ENCODE measurements at places on chromosomes 3 and 15.
A peak's percentile ranks its signal among the peaks of the same experiment; 100 is the strongest.

DNA sequence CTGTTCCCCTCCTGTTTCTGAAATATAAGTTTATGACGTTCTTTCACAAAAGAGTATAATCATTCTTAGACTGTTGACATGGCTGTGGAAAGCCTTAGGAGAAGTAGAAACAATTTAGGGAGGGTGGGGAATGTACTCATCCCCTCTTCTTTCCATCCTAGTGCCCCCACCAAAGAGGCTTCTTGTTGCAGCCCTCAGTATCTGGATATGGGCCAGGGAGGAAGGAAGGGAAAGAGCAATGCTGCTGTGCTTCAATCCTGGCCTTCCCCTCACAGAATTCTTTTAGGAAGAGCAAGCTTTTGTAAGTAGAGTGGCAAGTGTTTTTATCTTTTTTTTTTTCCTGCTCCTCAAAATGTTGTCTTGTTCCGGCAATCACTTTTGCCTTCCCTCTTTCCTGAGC lies 1.7 kb downstream of the INAFM2 start:
- no peak for DNase-seq

DNA sequence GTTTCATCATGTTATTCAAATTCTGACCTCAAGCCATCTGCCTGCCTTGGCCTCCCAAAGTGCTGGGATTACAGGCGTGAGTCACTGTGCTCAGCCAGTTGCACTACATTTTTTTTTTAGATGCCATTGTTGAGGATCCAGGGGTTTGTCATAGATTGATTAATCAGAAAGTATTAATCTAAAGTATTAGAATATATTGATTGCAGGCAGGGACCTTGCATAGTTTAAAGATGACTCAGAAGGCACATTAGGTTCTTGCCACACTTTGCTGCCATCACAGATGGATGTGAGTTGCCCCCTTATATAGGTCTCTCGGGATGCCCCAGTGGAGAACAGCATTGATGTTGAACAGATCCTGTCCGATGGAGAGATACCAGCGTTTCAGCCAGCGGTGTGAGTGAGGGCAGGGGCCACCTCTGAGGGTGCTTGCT lies 41.1 kb downstream of the IGF1R start:
- DNase-seq, result peak; percentile 84

DNA sequence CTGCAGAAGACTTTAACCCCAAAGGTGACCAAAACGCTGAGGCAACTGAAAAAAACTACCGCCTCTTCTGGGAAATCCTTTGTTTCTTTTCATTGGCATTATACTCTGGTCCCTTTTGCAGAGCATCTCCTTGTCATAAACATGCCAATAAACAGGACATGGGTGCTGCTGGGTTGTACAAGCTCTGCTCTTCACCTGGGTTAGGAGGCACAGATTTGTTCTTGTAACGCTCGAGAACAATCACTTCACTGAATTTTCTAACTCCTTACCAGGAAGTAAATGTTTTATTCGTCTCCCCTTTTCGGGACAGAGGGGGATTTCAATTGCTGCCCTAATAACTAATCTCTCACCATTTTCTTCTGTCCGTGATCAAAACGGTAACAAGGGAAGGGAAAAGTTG lies 1.3 kb downstream of the PLCH1 start:
- no peak for DNase-seq

GRCh38 chr3:168431491-168431890 lies 335.8 kb upstream of the GOLIM4 start:
- DNase-seq, result no peak

DNA sequence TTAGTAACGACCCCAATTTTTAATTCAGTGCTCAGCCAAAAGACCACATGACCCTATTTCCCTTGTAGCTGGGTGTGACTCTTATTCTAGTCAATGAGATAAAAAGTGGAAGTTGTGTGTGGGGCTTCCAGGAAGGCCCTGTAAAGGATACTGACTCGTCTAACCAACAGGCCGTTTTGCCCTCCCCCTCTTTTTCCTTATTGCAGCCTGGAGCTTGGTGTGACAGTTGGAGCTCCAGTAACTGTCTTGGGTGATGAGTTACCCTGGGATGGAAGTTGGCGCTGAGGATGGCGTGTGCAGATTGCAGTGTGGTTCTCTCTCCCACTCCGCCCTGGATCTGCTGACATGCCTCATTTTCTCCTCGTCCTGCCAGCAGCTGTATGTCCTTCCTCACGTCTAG lies 209.3 kb upstream of the PROK2 start:
- DNase-seq, result no peak

DNA sequence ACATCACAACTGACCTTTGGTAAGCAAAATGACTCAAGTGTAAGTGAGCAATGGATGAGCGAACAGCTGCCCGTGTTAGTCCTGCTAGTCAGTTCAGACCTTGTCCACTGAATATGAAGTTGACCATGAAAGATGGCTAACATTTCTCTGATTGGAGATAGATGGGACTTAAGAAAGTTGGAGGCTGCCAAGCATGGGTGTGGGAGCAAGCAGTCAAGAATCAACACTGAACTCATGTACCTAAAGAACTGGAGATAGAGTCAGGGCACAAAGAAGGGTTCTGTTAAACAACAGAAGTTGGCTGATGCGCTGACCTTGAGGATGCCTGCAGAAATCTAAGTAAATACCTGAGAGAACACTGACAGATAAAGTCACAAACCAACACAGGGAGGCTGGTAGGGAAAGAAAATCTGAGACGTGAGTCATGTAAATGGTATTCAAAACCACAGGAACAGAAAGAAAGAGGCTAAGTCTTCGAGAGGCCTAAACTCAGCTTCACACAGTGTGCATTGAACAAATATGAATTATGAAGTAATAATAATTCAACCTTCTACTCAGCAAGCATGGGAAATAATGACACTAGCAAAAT lies 30.7 kb upstream of the ANPEP start:
- no peak for DNase-seq

DNA sequence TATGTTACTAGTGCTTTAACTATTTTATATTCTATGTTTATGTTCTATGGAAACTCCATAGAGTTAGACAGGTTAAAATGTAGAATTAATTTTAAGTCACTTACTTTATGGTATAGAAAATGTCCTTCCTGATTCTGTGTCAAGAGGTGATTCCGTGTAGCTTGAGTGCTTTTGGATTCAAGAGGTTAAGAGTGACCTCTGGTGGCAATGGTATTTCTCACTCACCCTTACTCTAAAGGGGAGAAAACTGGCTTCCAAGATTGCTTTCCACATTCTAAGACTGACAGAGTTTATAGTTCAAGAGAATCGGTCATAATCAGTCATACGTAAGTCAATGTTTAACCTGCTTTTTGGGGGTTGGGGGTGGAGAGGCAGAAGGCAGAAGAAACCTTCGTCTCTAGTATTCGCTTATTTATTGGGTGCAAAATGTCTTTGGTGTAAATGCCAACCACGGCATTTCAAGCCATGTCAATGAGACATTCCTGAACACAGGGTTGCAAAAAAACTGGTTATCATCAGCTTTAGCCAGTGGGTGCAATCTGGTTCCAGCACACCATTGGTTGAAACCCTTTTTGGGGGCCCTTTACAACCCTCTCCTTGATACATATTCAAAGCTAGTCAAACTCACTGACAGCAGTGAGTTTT lies 92.0 kb upstream of the VGLL3 start:
- peak; percentile 29 for DNase-seq

GRCh38 chr3:172202797-172203196 lies 163.4 kb downstream of the FNDC3B start:
- DNase-seq, result no peak

DNA sequence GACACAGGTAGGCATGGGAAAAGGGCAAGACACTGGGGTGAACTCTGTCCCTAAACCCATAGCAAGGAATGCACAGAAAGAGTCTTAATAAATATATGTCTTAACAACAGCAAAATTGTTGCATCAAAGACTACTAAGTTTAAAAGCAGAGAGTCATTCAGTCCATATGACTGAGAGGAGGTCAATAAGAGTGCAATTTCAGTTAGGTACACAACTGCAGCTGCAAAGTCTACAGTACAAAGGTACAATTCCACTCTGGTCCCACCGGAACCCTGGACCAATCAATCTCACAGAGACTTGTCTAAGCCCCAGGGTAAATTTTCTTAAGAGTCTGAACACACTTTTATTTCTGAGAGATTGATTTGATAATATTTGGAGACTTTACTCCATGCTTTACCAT lies 6.9 kb downstream of the CP start:
- no peak for DNase-seq

DNA sequence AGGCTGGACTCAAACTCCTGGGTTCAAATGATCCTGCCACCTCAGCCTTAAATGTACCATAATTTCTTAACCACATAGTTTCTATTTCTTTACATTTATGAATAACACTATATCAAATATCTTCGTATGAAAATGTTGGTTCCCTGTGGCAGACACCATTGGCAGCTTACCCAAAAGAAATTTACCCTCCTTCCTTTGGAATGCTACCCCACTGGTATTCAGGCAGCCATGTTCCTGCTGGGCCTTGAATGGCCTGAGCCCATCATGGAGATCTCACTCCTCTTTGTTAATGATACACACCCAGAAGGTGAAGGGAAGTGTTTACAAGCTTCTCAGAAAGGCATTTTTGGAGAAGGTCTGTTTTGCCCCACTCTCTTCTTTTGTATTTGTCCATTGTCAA lies 94.3 kb upstream of the RNF7 start:
- no peak for DNase-seq

GRCh38 chr3:132803889-132804288 lies 81.7 kb upstream of the NPHP3 start:
- peak; percentile 14 for DNase-seq

- peak; percentile 57 for DNase-seq
Observed at GRCh38 chr15:70099967-70100473, 2.3 kb upstream of the TLE3 start.

- DNase-seq, result no peak
Observed at GRCh38 chr15:98927022-98927421, 80.6 kb downstream of the PGPEP1L start.

DNA sequence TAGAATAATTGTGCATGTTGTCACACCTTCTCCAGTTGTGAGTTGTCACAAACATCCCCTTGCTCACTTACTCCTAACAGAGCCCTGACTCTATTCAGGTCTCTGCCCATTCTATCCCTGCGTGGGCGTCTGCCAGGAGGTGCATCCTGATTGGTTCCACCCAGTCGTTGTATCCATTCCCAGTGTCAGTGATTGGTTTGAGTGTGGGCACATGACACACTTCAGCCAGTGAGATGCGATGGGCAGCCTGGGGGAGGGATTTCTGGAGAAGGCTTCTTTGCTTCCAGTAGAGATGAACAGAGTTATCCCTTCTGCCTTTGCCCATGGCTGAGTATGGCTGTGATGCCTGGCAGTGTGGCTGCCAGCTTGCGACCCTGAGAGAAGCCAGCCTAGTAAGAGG lies 18.7 kb downstream of the PXYLP1 start:
- no peak for DNase-seq

DNA sequence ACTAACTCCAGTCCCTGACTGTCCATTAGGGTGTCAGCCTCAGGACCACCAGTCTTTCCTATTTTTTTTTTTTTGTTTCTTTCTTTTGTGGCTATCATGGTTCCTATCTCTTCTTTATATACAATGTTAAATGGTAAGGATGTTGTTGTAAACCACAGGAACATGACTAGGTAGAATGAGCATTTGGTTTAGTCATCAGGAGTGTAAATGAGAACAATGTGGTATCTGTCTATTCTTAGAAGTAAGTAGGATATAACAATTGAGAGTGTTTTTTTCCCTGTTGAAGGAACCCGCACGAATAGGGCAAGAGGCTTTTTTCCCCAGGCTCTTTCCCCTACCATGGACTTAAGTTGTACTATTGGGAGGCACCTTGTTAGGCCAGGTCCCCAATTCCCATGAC lies 880.3 kb upstream of the GBE1 start:
- DNase-seq, result no peak

DNA sequence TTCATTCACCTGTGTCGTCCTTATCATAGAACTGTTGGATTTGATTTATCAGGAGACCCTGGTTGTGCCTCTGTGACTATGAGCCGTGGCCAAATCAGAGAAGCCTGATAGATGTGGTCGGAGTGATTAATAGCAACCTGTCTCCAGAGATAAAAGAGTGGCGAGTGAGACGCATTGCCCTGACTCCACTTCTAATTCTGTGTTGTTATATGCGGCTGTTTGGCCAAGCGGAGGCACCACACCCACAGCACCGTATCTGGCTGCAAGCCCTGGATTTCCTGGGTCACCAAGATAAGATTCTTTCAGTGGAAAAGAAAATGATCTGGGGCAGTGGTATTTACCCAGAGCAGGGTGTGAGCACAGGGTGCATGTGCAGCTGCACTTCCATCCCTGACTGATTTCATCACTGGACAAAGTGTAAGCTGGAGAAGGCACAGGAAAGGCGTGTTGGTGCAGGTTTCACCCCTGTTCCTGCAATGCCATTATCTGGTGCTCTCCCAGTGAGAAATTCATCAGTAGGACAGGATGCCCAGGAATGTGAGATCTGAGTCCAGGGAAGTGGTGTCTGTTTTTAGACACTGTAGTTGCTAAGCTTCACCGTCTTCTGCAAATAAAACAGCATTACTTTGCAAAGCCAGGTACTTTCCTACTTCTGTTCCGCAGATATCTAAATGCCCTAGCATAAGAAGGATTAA lies 84.6 kb downstream of the CD47 start:
- DNase-seq, result no peak

- DNase-seq, result no peak
Observed at GRCh38 chr3:22068619-22069018, 317.6 kb upstream of the ZNF385D start.

- no peak for DNase-seq
Observed at GRCh38 chr3:52090933-52091468, 34.6 kb upstream of the DUSP7 start.

DNA sequence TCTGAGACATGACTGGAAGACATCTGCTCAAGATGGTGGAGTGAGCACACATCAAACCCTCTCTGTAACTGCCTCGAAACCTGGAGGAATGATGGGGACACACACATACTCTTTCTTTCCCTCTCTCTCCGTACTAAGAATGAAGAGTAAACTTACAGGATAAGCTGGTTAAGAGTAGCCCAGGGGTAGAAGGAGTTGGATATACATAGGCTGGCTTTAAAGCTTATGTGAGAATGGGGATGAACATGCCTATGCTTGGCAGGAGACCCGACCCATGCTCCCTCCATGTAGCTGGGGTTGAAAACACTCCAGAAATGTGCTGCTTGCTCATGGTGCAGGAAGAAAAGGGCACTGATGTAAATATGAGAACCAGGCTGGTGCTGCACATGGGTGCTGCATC lies 68.9 kb downstream of the IL20RB start:
- DNase-seq, result no peak

- DNase-seq, result no peak
Observed at GRCh38 chr3:120604382-120604781, 8.2 kb downstream of the NDUFB4 start.

DNA sequence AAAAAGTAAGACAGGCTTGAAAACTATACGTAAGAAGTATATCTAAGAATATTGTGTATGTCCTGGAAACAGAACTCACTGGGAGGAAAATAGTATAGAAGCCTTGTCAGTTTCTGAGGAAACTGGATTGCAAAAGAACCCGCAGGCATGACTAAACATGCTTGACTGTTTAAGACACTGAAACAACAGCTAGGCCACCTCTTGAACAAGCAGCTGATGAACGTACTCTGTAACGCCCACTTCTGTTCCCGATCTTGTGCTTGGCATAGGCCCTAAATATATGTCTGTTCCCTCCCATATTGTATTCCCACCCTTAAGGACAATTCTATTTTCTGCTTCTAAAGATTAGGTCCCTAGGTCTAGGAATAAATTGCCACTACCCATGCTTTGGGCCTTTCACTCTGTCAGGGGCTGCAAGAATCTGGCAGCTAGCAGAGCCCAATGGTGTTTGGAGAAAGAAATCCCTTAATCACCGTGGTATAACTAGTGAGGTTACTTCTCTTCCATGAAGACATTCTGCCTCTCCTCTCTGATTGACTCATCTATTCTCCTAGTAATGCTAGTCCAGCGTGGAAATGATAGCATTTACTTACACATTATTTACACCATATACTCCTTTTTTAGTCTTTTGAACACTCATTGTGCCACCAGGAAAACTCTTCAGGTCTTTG lies 46.2 kb downstream of the CD200 start:
- no peak for DNase-seq
